ENCODE measurements at places on chromosomes 12 and 14.

- no peak for DNase-seq
These were observed 243.5 kb downstream of the FBXL14 start for GRCh38 chr12:1350934-1351240.

DNA sequence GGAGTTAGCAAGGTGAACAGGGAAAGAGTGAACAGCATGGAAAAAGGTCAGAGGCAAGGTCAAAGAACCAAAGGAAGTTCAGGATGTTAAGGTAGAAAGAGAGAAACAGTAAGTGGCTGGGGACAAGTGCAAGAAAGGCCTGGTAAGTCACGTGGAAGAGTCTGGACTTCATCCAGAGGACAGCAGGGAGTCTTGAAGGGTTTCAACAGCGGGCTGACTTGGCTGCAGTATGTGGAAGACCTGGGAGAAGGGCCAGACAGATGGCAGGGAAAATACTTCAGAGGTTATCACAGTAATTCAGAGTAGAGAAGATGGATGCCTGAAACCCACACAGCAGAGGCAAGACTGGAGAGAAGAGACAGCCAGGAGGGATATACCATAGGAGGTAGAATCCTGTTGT, 34.0 kb downstream of the CIT start:
- DNase-seq = no peak

DNA sequence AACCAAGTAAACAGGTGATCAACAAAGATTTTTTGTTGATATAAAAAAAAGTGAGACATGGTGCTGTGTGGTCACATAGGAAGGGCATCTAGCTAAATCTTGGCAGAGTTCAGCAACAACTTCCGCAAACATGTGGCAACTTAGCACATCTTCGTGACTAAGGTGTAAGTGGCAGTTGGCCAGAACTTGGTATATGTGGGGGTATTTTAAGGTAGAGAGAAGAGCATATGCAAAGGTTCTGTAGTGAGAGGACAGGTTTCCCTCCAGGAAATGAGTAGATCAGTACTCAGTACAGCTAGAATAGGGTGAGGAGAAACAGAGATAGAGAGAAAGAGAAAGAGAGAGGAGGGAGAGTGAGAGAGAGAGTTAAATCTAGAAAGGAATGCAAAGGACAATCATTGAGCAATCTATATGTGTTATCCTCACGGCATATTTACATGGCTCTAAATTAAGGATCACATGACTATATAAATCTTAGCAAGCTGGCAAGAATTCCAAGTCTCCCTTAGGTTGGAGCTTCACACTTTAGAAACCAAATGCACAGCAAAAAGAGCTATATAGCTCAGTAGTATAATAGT, 227.7 kb upstream of the HMGA2 start:
- no peak for DNase-seq

GRCh38 chr12:122749569-122750332, 2.9 kb upstream of the DENR start:
- no peak for DNase-seq

- DNase-seq = peak; percentile 76
These were observed 25.3 kb upstream of the SPTLC2 start for GRCh38 chr14:77641534-77642341.

DNA sequence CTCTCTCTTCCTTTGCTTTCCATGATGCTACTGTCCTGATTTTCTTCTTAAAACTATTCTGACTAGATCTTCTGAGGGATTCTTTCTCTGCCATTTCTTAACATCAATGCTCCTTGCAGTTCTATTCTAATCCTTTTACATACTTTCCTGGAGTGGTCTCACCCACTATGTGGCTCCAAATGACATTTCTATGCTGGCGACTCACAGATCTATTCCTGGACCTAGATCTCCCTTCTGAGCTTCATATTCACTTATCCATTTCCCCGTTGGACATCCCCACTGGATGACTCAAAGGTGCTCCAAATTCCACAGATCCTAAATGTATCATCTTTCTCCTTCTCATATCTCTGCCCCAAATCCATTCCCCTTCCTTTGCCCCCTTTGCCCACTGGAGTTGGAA, 4.1 kb downstream of the TEP1 start:
- no peak for DNase-seq

DNA sequence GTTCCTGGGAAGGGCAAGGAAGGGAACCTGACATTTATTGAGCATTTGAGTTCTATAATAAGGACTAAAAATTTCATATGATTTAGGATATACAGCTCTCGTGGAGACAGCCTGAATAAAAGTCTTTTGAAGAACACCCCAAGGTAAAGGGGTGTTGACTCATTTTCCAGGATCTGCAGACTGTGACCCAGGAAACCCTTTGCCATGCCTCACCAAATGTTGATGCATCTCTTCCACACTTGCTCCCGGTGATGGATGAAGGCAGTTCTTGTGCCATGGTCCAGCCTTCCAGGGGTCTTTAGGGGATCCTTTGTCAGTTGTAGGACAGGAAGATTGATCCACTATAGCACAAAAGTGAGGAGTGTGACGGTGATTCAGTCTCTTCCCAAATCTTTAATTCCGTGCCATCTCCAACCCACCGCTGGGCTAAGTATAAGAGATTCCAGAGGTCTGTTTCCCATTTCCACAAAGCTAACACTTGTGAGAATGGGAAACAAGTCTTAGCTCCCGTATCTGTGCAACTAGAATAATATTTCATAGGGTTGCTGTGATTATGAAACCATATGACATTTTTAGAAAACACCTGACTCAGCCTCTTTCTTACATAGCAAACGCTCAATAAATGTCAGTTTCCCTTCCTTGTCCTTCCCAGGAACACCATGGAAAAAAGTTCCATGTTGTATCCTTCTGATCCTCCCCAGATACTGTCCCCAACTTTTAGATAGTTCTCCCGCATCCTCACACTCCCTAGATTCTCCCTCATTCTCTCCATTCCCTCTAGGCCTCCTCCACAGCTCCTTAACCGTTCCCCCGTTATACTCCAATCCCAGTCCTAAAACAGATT, 836 bp downstream of the AAAS start:
- no peak for DNase-seq

DNA sequence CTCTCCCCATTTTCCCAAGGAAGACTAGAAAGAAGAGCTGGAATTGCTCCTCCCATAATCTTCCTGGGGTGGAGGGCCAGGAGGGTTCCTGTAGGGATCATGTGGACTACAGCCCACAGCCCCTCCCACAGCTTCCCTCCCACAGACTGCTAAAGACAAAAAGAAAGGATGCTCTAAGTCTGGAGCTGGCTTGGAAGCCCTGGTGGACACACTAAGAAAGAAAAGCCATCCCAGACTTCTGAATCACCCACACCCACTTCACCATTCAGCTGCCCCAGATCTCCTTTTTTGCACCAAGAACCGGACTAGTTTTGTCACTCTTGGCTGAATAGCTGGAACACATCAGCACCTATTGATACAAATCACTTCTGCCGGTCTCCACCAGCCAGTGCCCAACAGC, 56.8 kb upstream of the PLXNC1 start:
- DNase-seq = no peak

Data from suprapubic skin (tissue), 4 donors.